Epithelial cell of alveolus of lung (primary cell): ENCODE measurements at places on chromosomes 11 and 22. TPM values are rescaled to one million over a fixed set of nuclear protein-coding genes. Genes with fewer than 3 reads are reported as not detected.

The PNPLA5 gene
- total RNA-seq, result not detected in 2 replicates

The LRRC4C gene
- 0.52 and 0.72 TPM in 2 replicates for total RNA-seq

The GRK2 gene
- total RNA-seq, result 38.7 and 39.6 TPM in 2 replicates

The ACRV1 gene
- not detected in 2 replicates for total RNA-seq

The OR10A2 gene
- not detected in 2 replicates for total RNA-seq

The MS4A6A gene
- not detected in 2 replicates for total RNA-seq

The DDT gene
- total RNA-seq, result 135 and 140 TPM in 2 replicates

The ABCG4 gene
- total RNA-seq, result 0.26 and 0.72 TPM in 2 replicates

The NAALADL1 gene
- total RNA-seq, result 38.9 and 41.3 TPM in 2 replicates

The OR4A16 gene
- total RNA-seq, result not detected in 2 replicates

The C1QTNF5 gene
- total RNA-seq, result 11.9 and 37.4 TPM in 2 replicates

The MS4A6E gene
- total RNA-seq, result not detected in 2 replicates

The ENTHD1 gene
- total RNA-seq, result not detected in 2 replicates

The PRDM11 gene
- total RNA-seq, result 1.6 and 2.9 TPM in 2 replicates

The MUC5AC gene
- total RNA-seq, result not detected in 2 replicates

The OR5M8 gene
- total RNA-seq, result not detected in 2 replicates

The IL10RA gene
- under 0.01 TPM in 1 of 2 replicates, not detected in the other for total RNA-seq

The MPZL3 gene
- total RNA-seq, result 0.08 and 1.9 TPM in 2 replicates

The NXPE2 gene
- not detected in 2 replicates for total RNA-seq

The CSF2RB gene
- under 0.01 TPM in 1 of 2 replicates, not detected in the other for total RNA-seq

The PDE3B gene
- 1.2 and 15.0 TPM in 2 replicates for total RNA-seq

The CARD16 gene
- 29.6 and 167 TPM in 2 replicates for total RNA-seq

The SPTBN2 gene
- total RNA-seq, result 0.88 and 6.9 TPM in 2 replicates

The STX3 gene
- total RNA-seq, result 6.7 and 8.1 TPM in 2 replicates

The OR5B2 gene
- not detected in 2 replicates for total RNA-seq

The CDCA5 gene
- 6.1 and 17.3 TPM in 2 replicates for total RNA-seq
